T-helper 2 cell treated with Interferon-gamma antibody and Interleukin-4, amounts not matched to agents 100 ng/mL and 5 ng/mL, for 36 hours (primary cell): ENCODE measurements at places on chromosomes 1 and 21. TPM values are rescaled to one million over a fixed set of nuclear protein-coding genes. Genes with fewer than 3 reads are reported as not detected.

The SERPINC1 gene
- 0.18 and 0.43 TPM in 2 replicates for total RNA-seq

The KCNJ9 gene
- not detected in 2 replicates for total RNA-seq

The PGD gene
- total RNA-seq: 89.3 and 92.7 TPM in 2 replicates

The SPRR4 gene
- total RNA-seq: not detected in 2 replicates

The KRTAP21-2 gene
- not detected in 2 replicates for total RNA-seq

The TIAM1 gene
- total RNA-seq: 41.5 and 42.3 TPM in 2 replicates

The TCP10L gene
- 0.70 and 1.2 TPM in 2 replicates for total RNA-seq

The TFF3 gene
- total RNA-seq: not detected in 2 replicates

The NUDT17 gene
- 2.8 and 4.0 TPM in 2 replicates for total RNA-seq

The CD1C gene
- 0.11 TPM in 1 of 2 replicates, not detected in the other for total RNA-seq
